ENCODE measurements at places on chromosomes 12 and 14. TPM values are rescaled to one million over a fixed set of nuclear protein-coding genes. Genes with fewer than 3 reads are reported as not detected.

The FBLN5 gene
- total RNA-seq, result 32.3 TPM

The EXD2 gene
- 20.0 TPM for total RNA-seq

The CLEC9A gene
- not detected for total RNA-seq

The MYH7 gene
- not detected for total RNA-seq

Data from articular chondrocyte of knee joint (primary cell).